ENCODE measurements at places on chromosomes 5 and 9.
A peak's percentile ranks its signal among the peaks of the same experiment; 100 is the strongest.

- peak; percentile 10 for DNase-seq
Measured at GRCh38 chr9:20650750-20651299, 28.5 kb upstream of the MLLT3 start.

- DNase-seq = no peak
Measured at GRCh38 chr5:142287096-142287972, 37.5 kb downstream of the SPRY4 start.

- DNase-seq = no peak
Measured at GRCh38 chr9:124717597-124717996, 53.5 kb downstream of the NR6A1 start.

DNA sequence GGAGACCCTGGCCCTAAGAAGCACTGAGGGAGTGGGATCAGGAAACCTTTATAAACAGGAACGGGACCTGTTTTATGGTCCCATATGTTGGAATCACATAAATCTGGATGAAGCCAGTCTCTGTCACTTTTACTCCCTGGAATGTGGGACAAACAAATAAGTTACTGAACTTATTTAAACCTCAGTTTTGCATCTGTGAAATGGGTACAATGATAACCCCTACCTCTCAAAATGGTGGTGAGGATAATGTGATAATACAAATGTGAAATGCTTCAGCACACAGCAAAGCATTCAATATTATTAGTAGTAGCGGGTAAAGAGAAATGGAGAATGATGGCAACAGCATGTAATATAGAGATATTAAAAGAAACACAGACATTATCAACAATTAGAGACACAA, 298.9 kb downstream of the ZSWIM6 start:
- DNase-seq = no peak

GRCh38 chr5:26601563-26601962, 436.8 kb downstream of the CDH9 start:
- DNase-seq = no peak

DNA sequence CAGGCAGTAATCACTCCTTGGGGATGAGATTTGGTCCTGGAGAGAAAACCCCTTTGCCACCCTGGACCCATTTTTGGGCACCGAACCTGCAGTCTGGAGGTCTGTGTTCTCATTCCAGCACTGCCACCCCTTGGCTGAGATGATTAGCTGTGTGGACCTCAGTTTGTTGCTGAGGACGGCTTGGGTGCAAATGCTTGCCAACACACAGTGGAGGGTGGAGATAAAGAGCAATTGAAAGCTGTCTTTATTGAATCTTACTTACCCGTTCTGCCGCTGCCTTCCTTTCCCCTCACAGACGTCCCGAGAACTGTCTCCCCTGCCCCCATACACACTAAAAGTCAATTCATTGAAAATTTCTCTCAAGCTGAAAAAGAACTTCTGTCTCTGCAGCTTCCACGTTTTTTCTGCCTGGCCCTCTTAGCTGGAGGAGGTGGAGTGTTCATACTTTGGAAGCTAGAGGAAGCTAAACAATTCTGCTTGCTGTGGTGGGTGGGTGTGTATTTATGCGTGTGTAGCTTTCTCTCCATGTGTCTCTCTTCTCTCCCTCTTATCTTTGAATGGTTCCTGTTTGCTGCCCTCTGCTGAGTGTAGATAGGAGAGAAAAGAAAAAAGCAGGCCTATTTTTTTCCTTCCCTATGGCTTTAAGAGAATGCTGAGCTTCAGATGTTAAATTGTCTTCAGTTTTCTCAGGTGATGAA, 6.6 kb downstream of the GALNT10 start:
- DNase-seq = peak; percentile 65

GRCh38 chr5:32627219-32627870, 42.0 kb downstream of the SUB1 start:
- DNase-seq = no peak

DNA sequence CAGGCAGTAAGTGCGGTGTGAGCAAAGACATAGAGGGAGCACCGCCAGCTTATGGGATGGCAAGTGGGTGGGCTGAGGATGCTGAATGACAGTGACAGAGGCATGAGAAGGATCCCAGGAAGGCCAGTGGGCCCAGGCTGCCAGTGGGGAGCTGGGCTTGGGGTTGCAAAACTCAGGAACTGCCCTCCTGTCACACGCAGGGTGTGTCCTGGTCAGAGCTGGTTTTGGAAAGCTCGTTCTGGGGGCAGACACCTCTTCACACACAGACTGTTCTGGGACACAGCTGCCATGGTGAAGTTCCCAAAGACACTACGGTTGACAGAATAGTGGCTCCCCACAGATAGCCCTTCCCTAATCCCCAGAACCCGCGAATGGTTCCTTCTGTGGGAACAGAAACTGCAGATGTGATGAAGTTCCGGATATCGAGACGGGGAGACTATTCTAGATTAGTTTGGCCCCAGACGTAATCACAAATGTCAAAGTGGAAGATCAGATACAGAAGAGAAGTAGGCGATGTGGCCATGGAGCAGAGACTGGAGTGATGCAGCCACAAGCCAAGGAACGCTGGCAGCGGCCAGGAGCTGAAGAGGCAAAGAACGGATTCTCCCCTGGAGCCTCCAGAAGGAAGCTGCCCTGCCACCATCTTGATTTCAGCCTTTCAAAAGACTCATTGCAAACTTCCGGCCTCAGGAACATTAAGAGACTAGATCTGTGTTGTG, 159.0 kb downstream of the COL23A1 start:
- DNase-seq = no peak

GRCh38 chr9:7089406-7090193, 331.8 kb downstream of the KDM4C start:
- DNase-seq = no peak

DNA sequence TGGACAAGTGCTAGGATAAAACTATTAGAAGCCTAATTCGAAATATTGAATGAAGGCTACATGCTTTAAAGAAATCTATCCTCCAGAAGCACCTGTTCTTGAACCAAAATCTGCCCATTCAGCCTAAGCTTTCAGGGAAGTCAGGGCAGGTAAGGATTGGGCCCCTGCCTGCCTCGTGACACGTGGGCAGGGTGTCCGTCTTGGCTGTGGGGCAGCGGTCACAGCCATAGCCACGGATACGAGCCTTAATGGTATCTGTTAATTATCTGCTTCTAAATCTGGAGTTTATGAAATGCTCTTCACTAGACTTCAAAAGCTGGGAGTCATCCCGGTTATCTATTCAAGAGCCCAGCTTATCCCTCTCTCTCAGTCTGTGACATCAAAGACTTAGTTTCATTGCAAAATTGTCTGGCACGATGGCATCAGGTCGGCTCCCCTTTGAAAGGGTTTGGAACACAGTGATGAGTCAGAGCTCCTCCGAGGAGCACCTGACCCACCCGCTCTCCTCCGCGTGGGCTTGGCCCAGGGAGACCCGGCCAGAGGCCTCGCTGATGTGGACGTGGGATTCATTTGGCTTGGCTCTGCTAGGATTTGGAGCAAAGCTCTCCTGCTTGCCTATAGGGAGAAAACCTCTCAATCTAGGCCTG, 135.9 kb downstream of the MACROH2A1 start:
- peak; percentile 72 for DNase-seq

GRCh38 chr9:114988962-114989599, 58.7 kb upstream of the TNFSF8 start:
- DNase-seq = peak; percentile 48

DNA sequence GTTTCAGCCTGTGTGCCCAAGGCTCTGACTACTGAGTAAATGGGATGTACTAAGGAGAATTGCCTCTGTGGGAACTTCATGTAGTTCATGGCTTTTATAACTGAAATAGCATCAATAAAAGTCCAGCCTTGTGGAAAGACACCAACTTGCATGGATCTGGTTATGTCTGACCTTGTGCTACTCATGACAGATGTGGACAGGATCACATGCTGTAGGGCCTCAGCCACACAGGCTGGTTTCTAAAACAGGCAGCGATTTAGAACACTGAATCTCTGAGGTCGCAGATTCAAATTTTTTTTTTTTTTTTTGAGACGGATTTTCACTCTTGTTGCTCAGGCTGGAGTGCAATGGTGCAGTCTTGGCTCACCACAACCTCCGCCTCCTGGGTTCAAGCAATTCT, 66.5 kb upstream of the SPIN1 start:
- no peak for DNase-seq

- no peak for DNase-seq
Measured at GRCh38 chr5:169954786-169955185, 25.5 kb downstream of the INSYN2B start.

GRCh38 chr9:74322661-74323314, 174.3 kb upstream of the RORB start:
- no peak for DNase-seq

GRCh38 chr5:149172261-149172660, 31.0 kb downstream of the ABLIM3 start:
- DNase-seq = no peak

DNA sequence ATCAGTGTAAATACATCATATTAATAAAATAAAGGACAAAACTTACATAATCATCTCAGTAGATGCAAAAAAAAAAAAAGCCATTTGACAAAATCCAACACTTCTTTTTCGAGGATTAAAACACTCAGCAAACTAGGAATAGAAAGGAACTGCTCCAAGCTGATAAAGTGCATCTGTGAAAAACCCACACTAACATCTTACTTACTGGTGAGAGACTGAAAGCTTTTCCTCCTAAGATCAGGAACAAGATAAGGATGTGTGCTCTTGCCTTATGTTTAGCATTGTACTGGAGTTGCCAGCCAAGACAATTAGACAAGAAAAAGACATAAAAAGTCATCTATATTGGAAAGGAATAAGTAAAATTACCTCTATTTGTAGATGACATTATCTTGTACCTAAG, 120.2 kb upstream of the SAP30L start:
- no peak for DNase-seq

GRCh38 chr9:93949694-93950449, 5.3 kb downstream of the BARX1 start:
- no peak for DNase-seq

GRCh38 chr9:87089929-87090328, 142.6 kb upstream of the GAS1 start:
- no peak for DNase-seq

DNA sequence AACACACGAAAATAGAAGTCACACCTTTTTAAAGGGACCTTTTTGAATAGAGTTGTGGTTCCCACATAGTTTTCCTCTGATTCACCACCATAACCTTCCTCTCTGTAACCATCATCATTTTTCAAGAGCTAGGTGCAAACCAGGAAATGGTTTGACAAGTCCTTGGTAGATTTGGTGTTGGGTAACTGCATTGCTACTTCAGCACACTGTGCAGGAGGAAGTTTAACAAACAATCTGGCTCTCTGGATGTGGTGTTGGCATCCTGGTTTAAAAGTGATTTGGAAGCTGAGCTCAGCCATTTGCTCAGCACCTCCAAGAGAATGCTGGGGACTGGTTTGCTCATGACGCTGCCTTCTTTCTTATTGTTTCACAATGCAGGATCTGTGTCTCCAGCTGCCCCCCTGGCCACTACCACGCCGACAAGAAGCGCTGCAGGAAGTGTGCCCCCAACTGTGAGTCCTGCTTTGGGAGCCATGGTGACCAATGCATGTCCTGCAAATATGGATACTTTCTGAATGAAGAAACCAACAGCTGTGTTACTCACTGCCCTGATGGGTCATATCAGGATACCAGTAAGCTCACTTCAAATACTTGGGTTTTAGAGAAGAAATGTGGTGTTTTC, 213.1 kb downstream of the RFK start:
- DNase-seq = peak; percentile 34

DNA sequence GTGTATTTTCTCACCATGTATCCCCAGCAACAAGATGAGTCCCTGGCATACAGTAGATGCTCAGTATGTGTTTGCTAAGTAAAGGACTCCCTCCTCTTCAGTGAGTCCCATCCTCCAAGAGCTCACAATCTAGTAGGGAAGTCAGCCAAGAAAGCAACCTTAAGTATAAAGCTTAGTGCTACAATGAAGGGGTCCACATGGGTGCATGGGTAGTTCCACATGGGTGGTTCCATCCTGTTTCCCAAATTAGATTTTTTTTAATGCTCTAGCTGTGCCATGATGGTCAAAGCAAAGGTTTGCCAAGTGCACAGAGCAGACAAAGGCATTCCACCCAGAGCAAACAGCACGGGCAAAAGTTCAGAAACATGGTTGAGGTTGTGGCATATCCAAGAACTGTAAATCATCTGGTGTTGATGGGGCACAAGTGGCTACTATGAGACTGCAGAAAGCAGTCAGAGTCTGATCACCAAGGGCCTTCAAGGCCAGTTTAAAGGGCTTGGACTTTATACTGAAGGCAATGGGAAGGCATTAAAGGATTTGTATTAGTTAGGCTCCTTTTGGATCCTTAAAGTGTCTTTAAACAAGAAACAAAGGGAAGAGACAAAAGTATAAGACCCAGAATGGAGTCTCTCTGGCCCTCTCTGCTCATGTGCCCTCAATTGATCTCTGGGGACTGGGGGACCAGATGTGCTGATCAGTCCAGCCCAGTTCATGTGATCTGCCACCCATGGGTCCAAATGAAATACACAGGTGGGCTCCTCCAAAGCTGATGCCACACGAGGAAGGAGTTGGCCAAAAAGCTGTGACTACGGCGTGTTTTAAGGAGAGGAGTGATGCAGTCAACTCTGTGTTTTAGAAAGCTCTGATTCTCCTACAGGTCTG, 9.0 kb upstream of the CPLX2 start:
- DNase-seq = no peak

DNA sequence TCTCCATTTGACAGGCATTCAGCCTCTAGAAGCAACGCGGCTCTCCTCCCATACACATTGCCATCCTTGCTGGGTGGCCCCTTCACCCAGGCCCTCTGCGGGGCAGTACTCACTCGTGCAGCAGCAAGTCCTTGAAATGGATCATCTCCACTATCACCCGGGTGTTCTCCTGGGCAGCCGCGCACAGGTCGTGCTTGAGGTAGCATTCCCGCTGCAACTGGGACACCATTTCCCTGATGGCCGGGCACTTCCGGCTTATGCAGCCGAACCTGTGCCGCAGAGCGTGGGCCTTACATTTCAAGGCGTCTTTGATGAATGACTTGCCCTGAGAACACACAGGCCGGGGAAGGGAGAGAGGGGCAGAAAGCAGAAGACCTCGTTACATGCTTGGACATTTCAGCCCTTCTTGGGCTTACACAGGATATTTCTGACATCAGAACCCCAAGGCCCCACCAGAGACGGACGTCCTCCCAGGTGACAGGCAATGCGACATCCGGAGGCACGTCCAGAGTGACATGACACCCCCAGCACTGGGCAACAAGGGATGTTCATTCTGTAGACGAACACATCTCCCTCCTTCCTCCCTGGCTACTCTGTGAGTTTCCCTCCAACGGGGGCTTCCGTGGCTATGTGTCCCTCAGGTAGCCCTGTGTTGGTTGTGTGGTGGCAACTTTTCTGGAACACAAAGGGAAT, 5.0 kb downstream of the STC2 start:
- no peak for DNase-seq

- DNase-seq = peak; percentile 87
Measured at GRCh38 chr9:130186839-130187522, 14.8 kb downstream of the NCS1 start.

DNA sequence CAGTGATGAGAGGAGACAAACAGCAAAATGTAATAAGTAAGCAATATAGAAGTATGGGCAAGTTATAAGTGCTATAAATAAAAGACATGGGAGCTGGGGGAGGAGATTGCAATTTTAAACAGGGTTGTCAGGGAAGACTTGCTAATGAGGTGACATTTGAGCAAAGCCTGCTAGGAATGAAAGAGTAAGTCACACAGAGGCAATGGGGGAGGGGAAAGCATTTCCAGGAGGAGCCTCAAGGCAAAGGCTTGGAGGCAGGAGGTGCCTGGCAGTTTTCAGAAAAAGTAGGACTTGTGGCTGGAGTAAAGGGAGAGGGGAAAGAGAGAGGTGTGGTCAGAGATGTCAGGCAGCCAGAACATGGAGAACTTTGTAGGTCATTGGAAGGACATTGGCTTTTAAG, 124.4 kb upstream of the NMUR2 start:
- DNase-seq = no peak

Data from hepatocyte (in vitro differentiated cells).